ENCODE measurements at places on chromosomes 7 and 10.

- no peak for DNase-seq
Measured at GRCh38 chr7:5549096-5549763, 125.6 kb upstream of the TNRC18 start.

- DNase-seq = no peak
Measured at GRCh38 chr7:94041529-94041928, 37.4 kb upstream of the BET1 start.

DNA sequence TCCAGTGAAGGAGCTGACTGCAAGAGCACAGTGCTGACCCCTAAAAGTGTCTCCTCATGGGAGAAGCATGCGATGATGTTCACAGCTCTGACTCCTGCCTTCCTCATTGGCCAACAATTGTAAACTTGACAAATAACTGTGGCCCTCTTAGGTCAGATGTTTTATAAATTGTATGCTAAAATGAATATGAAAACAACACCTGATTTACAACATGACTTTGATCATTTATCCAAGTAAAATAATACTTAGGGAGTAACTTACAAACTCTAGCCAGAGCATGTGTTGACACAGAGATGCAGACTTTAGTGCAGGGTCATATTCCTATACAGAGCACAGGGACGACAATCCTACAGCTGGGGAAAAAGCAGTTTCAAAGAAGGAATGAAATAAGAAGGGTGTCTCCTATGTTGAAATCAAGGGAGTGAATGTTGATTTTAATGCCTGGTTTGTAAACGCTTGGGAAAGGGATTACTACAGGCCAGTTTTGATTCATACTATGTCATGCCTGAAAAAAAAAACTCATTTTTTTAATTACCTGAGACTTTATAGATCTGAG lies 391.4 kb upstream of the AKR1E2 start:
- no peak for DNase-seq

GRCh38 chr7:137590756-137591305 lies 247.3 kb upstream of the PTN start:
- no peak for DNase-seq

- DNase-seq = no peak
Measured at GRCh38 chr7:9778367-9778766, 1195.3 kb upstream of the PHF14 start.

DNA sequence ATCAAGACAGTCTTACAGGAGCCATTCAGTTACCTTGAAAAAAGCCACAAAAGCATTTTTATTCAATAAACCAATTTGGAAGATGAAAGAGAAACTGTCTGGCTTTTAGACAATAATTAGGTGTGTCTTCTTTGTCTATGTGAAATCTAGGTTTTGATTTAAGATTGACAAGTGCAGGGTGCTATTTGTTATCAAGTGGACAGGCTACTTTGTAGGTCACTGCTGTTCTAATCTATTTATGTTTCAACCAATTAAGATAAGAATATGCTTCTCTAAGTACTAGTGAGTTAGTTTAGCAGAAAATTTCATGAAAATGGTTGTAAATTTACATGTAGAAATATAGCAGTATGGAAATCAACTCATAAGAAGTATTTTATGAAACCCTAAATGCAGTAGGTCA lies 177.5 kb downstream of the CACNA2D1 start:
- no peak for DNase-seq

GRCh38 chr10:124529661-124530214 lies 68.1 kb downstream of the LHPP start:
- no peak for DNase-seq

GRCh38 chr7:66627881-66628360 lies 760 bp upstream of the KCTD7 start:
- no peak for DNase-seq

- no peak for DNase-seq
Measured at GRCh38 chr10:12832096-12832495, 169.4 kb downstream of the CCDC3 start.

GRCh38 chr10:88095223-88095721 lies 231.8 kb downstream of the PTEN start:
- DNase-seq = no peak

DNA sequence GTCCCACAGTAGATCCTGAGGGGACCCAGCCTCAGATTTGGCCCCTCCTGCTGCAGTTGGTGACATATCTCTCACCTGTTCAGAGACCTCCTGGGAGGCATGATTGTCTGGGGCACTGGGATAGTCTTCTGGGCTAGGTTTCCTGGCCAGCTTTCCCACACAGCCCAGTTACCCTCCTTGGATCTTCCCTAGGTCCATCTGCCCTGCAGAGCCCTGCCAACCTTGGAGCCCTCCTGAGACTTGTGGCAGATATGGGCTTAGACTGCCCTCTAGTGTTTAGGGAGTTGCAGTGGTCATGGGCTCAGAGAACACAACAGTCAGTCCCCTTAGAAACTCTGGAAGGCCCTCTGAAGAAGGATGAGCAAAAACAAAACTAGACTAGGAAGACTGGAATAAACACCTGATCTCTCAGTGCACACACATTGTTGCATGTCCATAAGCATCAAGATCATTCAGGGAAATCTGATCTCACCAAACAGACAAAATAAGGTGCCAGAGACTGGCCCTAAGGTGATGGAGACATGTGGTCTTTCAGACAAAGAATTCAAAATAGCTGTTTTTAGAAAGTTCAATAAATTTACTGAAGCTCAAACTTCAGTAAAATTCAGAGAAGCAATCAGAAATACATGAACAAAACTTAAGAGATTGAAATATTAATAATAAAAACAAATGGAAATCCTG lies 324.6 kb downstream of the ATRNL1 start:
- no peak for DNase-seq

DNA sequence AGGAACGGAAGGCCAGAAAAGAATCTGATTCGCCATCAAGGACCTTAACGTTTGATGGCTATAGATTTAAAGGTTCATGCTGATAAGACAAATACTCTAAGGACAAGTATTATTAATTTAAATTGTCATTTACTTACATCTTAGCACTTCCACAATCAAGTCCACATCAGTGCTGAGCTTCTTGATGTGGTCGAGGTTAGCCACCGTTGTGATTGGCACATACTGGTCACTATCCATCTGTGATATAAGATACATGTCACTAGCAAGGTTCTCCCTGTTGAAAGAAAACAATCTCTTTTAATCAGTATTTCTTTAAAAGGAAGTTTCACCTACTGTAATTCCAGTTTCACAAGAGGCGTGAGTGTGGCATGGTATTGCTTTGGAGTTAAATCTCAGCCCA lies 88.7 kb downstream of the LARP4B start:
- no peak for DNase-seq
